Right cardiac atrium (tissue), 5 donors: ENCODE measurements at places on chromosomes 6 and 20. TPM values are rescaled to one million over a fixed set of nuclear protein-coding genes. Genes with fewer than 3 reads are reported as not detected.

The TMEM74B gene
- polyA plus RNA-seq = 7.8 TPM

The PPP1R16B gene
- 4.9 TPM for polyA plus RNA-seq

The TRAPPC3L gene
- polyA plus RNA-seq = 0.18 TPM

The ELOVL2 gene
- polyA plus RNA-seq = 1.4 TPM

The PACRG gene
- polyA plus RNA-seq = 4.9 TPM
